ENCODE measurements at places on chromosomes 16 and 17.

DNA sequence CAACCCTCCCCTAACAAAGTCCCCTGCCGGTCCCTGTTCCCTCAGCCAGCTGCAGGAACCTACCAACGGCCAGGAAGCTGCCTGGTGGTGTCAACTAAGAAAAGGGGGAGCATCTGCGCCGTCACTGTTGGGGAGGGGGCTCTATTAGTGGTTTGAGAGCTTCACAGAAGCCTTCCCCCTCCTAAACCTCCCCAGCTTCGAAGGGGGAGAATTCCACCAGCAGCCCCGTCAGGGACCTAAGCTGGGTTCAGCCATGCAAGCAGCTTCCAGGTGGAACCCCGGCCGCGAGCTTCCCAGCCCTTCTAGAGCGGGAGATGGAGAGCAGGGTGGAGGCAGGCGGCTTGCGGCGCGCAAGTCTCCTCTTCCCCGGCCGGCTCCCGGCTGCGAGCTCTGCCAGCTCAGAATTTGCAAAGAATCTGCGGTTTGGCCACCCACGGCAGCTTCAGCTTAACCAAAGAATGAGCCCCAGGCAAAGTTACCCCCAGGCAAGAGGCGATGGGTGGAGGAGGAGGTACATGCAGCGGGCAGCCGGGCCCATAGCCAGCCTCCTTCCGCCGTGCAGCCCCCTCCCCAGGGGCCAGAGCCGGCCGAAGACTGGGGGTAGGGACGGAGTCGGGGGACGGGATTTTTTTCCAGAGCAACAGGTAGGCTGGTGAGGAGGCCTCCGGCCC, 33.7 kb downstream of the DDX19A start:
- DNase-seq: no peak

- DNase-seq: no peak
These were observed 80.0 kb upstream of the NKD1 start for GRCh38 chr16:50467943-50468748.

DNA sequence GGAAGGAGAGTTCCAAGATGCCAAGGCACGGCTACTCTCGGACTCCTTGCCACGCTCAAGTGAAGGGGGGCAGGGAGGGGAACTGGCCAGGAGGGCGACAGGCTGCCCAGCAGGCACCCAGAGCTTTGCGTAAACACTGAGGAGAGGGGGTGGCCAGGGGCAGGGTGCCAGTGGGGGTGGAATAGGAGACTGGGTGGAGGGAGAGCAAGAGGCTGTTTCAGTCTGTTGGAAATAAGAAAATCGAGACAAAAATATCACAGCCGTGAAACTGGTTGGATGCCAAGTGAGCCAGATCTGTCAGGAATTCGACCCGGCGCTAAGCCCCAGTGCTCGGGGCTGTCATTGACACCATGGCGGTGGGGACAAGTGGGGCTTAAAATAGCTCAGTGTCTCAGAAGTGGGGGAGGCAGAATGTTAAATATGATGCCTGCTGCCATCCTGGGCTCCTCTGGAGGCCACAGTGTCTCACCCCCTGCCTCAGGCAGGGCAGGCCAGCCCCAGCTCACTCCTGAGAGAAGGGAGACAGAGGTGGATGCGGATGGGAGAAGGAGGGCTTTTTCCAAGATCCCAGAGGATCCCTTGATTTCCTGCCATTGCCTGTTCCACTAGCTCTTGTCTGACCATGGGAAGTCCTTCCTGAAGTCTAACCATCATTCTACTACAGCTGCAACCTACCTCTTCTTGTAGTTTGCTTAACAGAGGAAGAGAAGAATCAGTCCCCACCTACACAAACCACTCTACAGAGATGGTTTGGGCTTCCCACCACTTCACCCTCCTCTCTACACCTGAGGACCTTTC, 9.5 kb downstream of the PNMT start:
- no peak for DNase-seq

DNA sequence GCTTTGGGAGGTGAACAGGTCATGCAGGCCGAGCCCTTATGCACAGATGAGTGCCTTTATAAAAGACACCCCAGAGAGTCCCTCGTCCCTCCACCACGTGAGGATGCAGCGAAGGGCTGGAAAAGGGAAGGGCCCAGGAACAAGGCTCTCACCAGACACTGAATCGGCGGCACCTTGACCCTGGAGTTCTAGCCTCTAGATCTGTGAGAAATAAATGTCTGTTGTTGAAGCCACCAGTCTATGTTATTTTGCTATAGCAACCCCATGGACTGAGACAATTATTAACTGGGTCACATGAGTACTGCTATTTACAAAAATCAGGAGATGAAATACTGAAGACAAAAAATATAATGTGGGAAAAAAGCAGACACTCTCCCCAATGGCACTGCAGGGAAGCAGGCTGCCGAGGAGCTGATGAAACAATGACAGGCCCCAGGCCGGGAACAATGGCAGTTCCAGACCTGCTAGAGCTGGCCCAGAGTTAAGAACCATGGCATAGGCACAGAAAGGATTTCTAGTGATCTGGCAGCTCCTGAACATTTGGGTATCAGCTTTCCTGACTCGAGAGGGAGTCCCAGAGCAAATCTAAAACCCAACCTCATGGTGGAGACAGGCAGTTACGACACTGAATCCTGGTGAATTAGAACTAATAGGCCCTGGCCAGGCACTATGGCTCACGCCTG, 17.8 kb upstream of the GGA2 start:
- DNase-seq: no peak

DNA sequence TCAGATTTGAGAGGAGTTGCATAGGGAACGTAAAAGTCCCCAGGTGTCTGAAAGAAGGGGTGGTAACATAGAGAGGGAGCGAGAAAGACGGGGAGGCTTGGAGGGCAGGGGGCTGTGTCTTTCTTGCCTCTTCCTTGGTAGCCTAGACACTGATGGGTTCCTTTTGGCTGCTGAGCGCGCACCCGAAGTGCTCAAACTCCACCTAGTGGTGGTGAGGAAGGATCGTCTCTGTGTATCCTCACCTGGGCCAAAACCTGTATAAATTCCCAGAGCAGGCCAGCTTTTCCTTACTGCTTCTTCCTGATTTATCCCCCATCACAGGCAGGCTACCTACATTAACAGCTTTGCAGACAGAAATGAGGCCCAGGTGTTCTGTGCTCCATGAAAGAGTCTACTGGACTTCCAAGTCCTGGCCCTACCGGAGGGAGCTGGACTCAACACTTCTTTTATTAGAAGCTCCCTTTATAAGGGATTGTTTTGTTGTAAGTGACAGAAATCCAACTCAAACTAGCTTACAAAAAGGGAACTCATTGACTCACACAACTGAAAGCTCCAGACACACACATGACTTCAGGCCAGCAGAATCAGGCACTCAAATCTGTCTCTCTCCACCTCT, 5.5 kb upstream of the SLC25A35 start:
- no peak for DNase-seq

DNA sequence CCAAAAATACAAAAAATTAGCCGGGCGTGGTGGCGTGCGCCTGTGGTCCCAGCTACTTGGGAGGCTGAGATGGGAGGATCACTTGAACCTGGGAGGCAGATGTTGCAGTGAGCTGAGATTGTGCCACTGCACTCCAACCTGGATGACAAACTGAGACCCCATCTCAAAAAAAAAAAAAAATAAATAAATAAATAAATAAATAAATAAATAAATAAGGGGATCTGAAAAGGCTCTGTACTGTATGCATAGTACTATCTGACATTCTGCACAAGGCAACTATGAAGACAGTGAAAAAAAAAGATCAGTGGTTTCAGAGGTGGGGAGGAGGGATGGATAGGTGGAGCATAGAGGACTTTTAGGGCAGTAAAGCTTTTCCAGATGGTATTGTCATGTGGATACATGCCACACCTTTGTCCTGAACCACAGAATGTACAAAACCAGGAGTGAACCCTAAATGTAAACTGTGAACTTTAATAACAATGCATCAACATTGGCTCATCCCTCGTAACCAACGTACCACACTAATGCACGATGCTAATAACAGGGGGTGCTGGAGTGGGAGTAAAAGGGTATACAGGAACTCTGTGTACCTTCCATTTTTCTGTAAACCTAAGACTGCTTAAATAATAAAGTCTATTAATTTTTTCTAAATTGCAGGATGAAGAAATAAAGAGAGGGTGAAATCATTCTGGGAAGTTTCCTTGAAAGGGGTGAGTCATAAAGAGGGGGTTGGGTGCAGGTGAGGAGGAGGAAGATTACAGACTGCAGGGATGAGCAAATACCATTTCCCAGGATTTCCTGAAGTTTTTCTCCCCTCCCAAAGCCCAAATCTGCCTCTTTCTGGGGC, 155.8 kb upstream of the SDK2 start:
- DNase-seq: no peak

DNA sequence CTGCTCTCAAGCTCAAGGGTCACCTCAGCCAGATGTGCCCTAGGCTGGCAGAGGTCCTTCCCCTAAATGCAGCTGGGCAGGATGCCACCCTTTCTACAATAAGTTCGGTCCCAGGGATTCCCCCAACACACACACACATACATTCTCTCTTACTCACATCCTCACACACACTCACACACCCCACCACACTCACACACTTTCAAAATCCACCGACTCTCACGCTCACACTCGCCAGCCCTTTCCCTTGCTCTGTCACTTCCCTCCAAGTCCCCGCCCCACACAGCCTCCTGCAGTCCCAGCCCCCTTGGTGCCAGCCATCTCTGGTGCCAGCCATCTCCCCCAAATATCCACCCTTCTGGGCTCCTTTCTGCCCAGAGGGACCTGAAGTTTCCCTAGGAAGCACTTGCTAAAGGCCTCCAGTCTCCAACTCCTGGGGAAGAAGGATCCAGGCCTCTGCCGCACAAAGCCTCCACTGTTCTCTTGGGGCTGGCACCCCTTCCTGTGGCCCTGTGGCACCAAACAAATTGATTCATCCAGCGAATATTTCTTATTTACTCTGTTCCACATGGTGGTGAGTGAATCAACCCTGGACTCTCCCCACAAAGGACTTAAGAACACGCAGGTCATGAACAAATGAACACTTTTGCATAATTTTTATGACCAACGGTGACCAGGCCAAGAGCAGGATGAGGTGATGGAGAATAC, 3.8 kb upstream of the USP36 start:
- no peak for DNase-seq

DNA sequence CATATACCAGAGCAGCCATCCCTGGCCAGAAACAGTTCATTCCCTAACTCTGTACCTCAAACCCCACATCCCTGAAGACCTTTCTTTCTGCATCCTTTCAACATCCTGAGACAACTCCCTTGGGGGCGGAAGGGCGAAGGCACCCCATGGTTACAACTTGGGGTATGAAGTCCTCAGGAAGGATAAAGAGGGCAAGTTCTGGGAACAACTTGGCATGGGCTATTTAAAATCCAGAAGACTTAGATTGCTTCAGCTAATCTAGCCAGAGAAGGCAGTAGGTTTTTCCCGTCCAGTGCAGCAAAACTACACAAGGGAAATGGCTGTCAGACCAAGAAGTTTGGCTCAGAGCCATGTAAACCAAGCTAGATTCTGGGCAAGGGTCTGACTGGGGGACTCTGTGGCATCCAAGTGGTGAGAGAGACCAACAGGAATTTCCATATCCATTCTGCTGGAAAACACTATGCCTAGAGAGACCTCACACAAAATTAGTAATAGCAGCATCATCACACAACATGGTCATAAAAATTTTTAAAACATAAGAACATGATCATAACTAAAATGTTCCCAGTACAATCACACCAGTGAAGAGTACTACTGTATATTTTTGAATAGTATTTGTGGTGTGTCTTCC, 113.2 kb downstream of the CDYL2 start:
- DNase-seq: no peak

DNA sequence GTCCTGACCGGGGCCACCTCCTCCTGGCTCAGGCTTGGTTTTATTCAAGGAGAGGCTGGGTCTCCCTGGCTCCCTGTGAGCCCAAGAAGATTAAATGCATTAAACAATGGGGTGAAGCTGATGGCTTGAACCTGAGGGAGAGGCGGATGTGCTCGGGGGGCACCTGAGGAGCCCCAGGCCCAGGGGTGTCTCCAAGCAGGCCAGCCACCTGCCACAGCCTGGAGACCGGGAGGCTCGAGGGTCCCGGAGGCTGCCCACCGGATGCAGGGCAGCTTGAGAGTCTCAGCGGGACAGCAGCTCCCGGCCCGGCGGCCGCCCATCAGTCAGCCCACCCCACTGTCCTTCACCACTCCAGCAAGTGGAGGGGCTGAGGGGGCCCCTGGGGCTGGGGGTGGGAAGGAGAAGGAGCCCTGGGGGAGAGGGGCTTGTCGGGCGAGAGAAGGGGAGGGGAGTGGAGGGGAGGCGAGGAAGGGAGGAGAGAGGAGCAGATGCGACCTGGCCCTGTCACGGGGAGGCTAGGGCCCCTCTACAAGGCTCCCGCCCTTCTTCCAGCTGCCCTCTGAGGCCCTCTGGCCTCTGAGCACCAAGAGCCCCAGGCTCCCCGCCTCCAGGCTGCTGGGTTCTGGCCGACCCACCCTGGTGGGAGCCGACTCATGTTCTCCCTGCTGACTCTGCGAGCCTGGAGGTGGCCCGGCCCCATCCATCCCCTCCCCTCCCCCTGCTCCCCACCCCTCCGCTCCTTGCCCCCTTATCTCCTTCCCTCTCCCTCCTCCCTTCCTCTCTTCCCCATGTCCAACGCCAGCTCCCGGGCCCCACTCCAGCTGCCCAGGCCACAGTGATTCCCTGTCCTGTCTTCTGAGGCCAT, 13.2 kb downstream of the CD7 start:
- DNase-seq: no peak

GRCh38 chr16:83227336-83227735, 580.4 kb upstream of the HSBP1 start:
- DNase-seq: no peak

DNA sequence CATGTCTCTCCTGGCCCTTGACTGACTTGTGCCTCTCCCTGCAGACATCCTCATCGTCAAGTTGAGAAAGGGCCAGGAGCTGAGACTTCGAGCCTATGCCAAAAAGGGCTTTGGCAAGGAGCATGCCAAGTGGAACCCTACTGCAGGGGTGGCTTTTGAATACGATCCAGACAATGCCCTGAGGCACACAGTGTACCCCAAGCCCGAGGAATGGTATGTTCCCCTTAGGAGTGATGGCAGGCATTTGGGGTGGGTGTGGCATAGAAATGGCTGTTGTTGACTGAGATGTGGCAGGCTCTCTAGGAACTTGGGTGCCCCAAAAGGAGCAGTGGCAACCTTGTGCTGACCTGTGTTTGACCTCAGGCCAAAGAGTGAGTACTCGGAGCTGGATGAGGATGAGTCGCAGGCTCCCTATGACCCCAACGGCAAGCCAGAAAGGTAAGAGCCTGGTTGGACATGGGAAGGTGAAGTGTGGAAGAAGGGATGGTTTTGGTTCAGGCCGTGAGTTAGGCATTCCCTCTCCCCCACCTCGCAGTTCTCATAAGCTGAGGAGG, 7.5 kb downstream of the POLR2C start:
- DNase-seq: no peak

GRCh38 chr16:6636457-6636856, 696.2 kb upstream of the RBFOX1 start:
- no peak for DNase-seq

All from NCI-H2081 treated with DMSO at 0.1 percent for 48 hours (cell line).